Hematopoietic multipotent progenitor cell treated with erythropoietin and hydrocortisone succinate and interleukin-3 and kit ligand, for 8 days (in vitro differentiated cells): ENCODE measurements at places on chromosomes 16 and 17.

- no peak for DNase-seq
These were observed 4.4 kb downstream of the TRAP1 start for GRCh38 chr16:3712861-3713372.

DNA sequence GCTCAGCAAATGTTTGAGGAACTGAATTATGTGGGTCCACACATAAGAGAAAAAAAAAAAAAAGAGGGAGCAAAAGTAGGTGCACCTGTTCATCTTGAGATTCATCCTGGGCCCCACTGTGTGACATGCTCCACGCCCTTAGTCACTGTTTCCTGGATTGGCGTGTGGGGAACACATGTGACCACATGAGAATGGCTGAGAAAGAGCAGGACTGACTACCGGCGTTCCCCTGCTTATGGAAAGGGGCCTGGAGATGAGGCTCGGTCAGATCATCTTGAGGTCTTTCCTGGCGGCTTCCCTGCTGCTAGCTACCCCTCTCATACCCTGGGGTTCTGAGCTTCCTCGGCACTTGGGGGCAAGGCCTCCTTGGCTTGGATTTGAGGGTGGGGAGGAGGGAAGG lies 3.9 kb downstream of the DEXI start:
- no peak for DNase-seq

- peak; percentile 47 for DNase-seq
These were observed 1.2 kb downstream of the NGFR start for GRCh38 chr17:49496183-49496866.

DNA sequence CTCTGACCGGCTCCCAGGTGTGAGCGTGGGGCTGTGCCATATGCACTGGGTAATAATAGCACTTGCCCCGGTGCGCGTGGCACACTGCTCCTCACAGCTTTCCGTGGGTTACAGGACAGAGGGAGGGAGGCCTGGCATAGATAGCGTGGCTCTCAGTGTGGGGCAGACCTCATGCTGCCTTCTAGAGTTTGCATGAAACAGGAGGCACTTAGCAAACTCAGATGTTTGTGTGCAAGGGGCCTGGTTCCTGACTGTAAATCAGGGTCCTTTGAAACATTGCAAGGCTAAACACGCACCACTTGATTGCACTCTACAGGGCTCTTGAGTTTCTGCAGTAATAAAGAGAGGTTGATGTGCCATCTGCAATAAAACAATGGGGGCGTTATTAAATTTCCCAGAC lies 101.7 kb downstream of the RPTOR start:
- no peak for DNase-seq

DNA sequence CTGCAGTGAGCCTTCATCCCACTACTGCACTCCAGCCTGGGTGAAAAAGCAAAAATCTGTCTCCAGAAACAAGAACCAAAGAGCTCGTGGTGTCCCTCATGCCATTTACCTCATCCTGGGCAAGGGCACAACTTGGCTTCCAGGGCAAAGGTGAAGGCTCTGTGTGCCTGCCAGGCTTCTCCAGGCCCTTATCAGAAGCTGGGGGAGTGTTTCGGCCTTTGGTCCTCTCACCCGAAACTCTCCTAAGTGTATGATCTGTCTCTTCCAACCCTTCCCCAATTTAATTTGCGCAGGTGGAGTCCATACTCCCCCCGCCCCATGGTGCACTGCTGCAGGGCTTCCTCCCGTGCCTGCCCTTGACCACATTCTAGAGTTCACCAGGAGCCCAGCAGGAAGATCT lies 1.1 kb downstream of the CES2 start:
- no peak for DNase-seq

- no peak for DNase-seq
These were observed 33.4 kb upstream of the MMD start for GRCh38 chr17:55454906-55455474.

DNA sequence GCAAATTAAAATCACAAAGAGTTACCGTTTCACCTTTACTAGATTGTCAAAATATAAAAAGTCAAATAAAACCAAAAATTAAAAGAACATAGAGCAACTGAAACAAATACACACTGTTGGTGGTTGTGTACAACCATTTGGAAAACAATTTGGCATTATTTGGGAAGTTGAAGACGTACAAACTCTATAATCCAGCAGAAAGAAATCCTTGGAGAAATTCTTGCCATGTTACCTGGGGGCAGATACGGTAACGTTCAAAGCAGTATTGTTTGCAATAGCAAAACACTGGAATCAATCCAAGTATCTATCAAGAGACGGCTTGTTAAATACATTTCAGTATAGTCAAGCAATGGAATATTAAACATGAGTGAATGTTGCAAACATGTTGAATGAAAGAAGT lies 56.7 kb downstream of the TBX4 start:
- DNase-seq: no peak

DNA sequence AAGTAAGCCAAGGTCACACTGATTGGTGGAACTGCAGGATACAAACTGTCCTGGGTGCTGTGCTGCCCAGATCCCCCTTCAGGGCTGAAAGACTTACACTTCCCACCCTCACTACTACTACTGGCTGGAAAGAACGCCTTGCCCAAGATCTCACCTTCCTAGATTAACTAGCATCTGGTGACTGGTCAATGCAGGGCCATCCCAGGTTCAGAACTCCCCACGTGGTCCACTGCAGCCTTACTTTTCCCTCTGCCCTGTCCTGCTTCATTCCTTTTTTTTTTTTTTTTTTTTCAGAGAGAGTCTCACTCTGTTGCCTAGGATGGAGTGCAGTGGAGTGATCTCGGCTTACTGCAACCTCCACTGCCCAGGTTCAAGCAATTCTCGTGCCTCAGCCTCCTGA lies 2.3 kb upstream of the PDZD9 start:
- no peak for DNase-seq

- DNase-seq: peak; percentile 72
These were observed 23.2 kb upstream of the NTN1 start for GRCh38 chr17:8997994-8998628.

DNA sequence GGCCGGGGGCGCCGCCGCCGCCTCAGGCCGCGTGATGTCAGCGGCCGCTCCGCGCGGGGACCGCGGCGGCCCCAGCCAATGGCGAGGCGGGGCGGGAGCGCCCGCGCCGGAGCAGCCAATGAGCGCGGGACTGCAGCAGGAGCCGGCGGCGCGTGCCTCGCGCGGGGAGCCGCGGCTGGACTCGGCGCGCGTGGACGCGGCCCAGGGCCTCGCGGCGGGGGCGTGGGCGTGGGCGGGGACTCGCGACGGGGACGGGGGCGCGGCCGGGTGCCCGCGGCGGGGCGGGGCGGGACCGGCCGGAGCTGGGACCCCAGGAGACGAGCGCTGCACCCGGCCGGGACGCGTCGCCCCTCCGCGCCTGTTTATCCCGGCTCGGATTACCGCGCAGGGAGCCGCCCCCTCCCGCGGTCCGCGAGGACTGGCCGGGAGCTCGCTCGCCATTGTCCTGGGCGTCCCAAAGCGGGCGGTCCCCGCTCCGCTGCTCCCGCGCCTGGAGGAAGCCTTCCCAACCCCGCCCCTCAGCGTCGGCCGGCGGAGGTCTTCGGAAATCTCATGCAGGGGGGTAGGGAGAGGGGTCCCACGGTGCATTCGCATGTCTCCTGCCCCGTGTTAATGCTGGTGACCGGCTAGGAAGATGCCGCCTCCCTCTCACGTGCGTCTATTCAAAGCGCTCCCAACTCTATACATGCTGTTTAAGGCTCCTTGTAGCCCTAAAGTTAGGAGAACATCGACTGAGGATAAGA lies at the start of gene RNF157:
Gene RNF157, minus strand, starts transcription at position 33 of the 743 bp plus-strand sequence. CDS start 253 bp downstream, outside the sequence.
- no peak for DNase-seq

GRCh38 chr17:32916134-32916533 lies 11.8 kb upstream of the TMEM98 start:
- no peak for DNase-seq

DNA sequence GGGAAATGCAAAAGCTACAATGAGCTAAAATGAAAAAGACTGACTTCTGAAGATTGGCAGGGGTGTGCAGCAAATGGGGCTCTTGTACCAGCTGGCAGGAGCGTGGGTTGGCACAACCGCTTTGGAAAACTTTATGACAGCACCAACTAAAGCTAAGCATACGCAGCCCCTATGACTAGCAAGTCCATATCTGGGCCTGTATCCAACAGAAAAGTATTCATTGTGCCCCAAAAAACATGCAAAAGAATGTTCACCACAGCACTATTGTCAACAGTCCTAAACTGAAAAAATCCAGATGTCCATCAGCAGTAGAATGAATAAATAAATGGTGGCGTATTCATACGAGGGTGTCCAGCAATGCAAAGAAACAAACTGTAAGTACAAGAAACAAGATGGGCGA lies 22.6 kb upstream of the ITGA3 start:
- no peak for DNase-seq

DNA sequence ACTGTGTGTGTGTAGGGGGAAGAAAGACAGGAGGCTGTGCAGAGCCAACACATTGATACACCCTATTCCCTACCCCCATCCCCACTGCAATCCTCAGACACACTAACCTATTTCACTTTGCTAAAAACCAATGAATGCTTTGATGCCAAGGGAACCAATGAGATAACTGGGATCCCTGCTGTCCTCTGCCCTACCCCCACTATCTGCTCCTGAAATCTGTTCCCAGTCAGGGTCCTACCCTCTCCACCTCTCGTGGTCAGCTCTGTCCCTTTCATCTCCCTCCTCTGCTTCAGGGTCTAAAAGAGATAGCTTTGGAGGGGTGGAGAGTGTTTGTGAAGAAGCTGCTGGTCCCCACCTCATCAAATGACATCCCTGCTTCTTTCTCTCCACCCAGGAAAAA lies 19.1 kb upstream of the SP6 start:
- no peak for DNase-seq

GRCh38 chr16:1351582-1352362 lies at the start of the genes GNPTG and TSR3:
GNPTG (plus strand) TSS chr16:1351931; CDS start chr16:1351966, 35 bp downstream.
TSR3 (minus strand) TSS chr16:1351878; CDS start chr16:1351804, 74 bp downstream.
- DNase-seq: peak; percentile 90

GRCh38 chr17:3935825-3936355 lies 19.6 kb upstream of the P2RX1 start:
- DNase-seq: no peak

DNA sequence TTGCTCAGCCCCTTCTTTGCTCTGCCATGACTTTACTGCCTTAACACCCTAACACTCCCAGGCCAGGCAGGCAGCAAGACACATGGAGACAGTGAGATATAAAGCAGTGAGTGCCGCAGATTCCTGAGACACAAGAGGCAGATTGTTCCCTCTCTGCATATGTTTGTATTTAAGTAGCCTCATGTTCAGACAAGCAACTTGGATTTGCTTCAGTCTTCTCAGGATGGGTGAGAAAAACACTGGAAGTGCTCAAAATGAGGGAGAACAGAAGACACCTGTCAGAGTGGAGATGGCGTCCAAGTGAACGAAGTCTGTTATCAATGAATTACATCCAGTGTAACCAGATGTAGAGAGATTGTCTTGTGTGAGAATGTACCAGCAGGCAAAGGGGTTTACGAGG lies 86.8 kb downstream of the CES1 start:
- no peak for DNase-seq

DNA sequence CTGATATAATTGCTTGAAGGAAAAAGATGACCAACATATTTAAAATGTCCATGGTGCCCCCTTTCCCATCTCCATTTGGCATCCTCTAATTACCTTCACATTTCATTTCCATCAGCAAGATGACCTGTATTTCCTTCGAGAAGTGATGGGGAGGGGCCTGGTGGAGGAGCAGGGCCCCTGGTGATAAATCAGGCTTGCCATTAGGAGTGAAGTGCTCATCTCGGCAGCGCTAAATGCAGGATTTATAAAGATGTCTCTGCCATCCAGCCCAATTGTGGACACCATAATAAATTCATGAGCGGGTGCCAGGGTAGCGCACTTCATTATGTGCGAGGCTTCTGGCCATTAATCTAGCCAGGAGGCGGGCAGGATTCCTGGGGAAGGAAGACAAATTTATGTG lies 101.5 kb upstream of the IRX6 start:
- no peak for DNase-seq

DNA sequence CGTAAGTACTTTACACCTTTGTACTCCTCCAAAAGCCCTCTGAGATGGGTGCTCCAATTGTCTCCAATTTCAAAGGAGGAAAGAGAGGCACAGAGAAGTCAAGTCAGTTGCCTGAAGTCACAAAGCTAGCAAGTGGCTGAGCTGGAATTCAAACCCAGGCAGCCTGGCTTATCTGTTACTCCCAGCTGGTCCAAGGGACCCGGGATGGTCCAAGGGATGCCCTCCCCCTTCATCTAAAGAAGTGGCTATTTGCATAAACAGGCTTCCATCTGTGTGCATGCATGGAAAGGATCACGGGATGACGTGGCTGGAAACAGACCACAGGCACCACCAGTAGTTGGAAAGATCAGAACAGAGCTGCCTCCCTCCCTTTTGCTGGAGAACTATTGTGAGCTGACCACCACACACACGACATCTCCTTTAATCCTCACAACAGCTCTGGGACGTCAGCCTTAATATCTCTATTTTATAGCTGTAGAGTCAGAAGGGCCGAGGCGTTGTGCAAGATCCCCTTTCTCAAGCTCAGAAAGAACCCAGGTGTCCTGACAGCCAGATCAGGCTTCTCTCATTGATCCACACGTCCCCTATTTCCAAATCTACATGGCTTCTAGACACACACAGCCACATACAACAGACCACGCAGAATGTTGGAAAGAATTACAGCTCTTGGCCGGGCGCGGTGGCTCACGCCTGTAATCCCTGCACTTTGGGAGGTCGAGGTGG lies 10.9 kb upstream of the COL1A1 start:
- DNase-seq: peak; percentile 6

- DNase-seq: peak; percentile 74
These were observed 51.5 kb upstream of the MGAT5B start for GRCh38 chr17:76816590-76817135.

- no peak for DNase-seq
These were observed 19.7 kb downstream of the G6PC1 start for GRCh38 chr17:42920106-42920900.

- DNase-seq: no peak
These were observed 23.0 kb downstream of the ADGRG5 start for GRCh38 chr16:57565461-57565860.

- DNase-seq: peak; percentile 45
These were observed 151.9 kb downstream of the MSI2 start for GRCh38 chr17:57408071-57408811.

DNA sequence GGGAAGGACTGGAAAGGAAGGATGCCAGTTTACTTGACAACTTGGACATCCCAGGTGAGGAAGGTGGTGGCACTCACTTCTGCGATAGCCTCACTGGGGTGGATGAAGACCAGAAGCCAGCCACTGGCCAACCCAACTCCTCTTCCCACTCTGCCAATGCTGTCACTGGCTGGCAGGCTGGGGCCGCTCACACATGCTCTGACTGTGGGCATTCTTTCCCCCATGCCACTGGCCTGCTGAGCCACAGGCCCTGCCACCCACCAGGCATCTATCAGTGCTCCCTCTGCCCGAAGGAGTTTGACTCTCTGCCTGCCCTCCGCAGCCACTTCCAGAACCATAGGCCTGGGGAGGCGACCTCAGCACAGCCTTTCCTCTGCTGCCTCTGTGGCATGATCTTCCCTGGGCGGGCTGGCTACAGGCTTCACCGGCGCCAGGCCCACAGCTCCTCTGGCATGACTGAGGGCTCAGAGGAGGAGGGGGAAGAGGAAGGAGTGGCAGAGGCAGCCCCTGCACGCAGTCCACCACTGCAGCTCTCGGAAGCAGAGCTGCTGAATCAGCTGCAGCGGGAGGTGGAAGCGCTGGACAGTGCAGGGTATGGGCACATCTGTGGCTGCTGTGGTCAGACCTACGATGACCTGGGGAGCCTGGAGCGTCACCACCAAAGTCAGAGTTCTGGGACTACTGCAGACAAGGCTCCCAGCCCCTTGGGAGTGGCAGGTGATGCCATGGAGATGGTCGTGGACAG lies 4.5 kb downstream of the ZNF646 start:
- no peak for DNase-seq
